ENCODE measurements at places on chromosomes 5 and 9.

DNA sequence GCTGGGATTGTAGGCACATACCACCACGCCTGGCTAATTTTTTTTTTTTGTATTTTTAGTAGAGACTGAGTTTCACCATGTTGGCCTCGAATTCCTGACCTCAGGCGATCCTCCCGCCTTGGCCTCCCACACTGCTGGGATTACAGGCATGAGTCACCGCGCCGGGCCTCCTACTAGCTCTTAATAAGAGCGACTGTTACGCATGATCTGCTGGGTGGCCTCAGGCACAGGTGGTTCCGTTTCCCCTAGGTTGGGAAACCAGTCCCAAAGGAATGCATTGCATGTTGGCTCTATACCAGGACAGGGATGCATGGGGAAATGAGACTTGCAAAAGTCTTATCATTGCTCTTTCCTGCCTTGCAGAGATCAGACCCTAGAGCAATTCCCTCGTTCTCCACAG lies 184.7 kb upstream of the PPP1R26 start:
- peak; percentile 49 for DNase-seq

DNA sequence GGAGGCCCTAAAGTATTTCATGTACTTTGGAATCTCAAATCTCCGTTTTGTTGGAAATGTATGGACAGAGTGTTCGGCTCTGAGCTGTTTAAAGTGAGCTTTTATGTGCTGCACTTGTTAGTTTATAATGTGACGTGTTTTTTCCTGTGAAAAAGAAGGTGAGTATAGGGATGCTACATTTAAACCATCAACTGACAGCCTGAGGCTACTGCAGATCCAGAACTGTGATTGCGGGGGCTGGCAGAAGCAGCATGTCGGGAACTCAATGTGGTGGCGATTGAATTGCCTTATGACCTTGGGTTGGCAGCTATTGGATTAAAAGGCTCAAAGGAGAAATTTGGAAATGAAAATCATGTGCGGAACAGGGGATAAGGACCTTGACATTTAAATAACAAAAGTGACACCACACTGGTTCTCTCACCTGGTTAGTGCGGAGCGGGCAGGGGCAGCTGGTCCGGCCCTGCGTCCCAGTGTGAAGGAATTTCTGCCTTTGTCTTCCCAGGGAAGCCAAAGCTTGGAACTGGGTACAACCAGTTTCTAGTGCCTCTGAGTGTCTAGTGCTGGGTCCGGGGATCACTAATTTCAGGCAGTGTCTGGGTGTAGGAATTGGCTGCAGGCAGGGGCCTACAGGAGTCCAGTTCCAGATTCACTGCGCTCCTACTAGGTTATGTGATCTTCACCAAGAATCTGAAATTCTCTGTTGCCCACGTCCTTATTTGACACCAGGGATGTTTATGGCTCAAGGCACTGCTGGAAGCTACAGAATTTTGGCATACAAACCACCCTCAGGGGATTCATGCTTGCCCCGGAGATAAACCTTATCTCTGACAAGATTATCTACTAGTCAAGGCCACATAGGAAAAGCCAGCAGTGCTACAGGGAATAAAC lies 120.7 kb upstream of the ERCC6L2 start:
- DNase-seq, result no peak

DNA sequence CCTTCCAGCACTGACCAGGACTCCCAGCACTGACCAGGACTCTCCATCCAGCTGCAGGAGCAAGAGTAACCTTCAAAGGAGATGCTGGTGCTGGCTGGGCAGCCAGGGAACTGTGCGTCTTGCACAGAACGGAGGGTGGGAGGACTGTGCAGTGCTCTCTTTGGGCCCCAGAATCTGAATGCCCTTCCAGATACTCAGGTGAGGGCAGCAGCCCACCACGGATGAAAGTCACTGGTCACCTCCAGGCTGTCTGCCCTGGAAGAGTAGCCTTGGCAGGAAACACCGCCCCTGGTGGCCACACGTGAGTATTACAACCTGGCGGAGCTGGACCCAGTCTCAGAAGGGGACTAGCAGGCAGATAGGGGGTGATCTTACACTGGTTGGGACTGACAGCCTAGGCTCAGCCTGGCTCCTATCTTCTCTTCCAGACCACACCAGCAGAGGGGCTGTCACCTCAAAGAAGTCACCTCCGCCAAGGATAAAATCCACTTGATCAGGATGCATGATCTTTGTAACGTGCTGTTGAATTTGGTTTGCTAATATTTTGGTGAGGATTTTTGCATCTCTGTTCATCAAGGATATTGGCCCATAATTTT lies 4.8 kb upstream of the SARDH start:
- peak; percentile 63 for DNase-seq

GRCh38 chr5:75006865-75007822 lies 45.2 kb downstream of the GCNT4 start:
- no peak for DNase-seq

DNA sequence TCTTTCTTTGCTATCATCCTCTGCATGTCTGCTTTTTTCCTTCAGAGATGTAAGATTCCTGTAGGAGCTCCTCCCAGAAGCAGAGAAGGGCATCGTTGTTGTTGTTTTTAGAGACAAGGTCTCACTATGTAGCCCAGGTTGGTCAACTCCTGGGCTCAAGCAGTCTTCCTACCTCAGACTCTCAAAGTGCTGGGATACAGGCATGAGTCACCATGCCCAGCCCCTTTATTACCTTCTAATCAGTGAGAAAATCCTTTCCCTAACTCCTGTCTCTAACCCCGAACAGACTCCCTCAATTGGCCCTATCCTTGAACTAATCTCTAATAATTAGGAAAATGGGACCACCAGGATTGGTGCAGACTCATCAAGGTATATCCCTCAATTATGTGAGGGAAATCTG lies 64.4 kb downstream of the GALNT10 start:
- DNase-seq, result no peak

DNA sequence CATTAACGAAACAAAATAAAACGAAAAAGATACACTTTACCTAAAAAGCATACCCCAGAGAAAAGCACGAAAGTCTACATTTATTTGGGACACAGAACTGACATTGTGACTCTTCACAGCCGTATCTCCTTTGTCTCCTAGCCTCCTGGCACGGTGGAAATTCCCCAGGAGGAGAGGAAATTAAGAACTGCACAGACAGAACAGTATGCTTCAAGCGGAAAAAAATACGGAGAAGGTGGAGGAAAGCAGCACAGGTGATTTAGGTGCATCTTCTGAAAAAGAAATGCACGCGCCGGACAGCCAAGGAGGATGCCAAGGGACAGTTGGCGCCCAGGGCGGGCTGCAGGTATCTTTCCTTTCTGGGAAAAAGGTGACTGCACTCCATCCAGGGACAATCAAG lies 32.0 kb downstream of the DDX31 start:
- DNase-seq, result no peak

DNA sequence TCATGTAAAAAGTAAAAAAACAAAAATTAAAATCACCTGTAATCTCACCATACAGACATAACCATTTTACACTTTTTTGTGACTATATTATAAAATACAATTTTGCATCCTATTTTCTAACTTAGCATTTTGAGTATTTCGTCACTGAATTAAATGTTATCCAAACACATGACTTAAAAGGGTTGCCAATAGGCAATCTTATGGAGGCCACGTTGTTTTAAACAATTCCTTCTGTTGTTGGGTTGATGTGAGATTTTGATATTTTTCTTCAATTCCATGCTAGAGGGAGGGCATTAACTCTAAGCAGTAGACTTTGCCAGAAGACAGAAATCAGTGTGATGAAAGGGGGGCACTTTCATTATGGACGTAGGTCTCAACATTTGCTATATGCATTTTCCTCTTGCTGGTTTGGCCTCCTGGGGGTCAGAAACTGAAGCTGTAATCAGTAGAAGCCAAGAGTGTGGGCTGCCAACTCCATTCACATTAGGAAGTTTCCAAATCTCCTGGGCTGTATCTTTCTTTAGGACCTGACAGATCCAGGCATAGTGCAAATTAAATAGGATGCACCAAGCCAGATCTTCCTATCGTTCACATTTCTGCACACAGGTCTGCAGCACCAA lies 614.2 kb upstream of the CLINT1 start:
- DNase-seq, result no peak

DNA sequence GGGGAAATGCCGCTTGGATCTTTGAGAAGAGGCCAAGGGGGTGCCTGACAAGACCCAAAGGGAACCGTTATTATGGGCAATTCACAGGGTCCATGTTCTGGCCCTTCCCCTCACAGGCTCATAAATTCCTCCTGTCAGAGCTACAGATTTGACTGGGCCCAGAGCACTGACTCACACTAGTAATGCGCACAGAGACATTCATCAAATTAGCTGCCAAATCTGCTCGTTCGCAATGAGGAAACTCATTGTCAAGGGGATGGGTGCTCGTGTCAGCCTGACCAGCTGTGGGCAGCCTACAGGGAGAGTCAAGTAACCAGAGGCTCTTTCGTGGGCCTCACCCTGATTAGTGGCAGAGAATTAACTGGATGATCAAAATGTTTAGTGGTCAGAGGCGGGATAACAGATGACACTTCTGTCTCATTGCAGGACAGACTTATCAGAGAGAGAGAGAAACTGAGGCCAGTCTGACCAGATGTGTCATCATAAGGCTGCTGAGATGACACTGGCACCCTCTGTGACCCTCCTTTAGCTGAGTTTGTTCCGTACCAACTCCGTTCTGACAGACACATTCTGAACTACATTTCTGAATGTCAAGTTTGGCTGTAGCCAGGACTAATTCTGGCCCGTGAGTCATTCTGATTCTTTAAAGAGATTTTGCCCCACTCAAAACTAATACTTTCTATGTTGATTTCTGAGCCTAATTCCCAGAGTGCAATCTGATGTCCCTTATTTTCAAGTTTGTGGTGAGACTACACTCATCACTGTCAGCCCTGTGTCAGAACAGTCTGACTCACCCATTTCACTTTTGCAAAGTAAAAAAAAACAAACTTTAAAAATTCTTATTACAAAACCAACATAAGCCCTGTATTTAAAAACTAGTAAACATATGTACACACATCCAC lies 377.1 kb downstream of the ACTL7B start:
- peak; percentile 94 for DNase-seq

DNA sequence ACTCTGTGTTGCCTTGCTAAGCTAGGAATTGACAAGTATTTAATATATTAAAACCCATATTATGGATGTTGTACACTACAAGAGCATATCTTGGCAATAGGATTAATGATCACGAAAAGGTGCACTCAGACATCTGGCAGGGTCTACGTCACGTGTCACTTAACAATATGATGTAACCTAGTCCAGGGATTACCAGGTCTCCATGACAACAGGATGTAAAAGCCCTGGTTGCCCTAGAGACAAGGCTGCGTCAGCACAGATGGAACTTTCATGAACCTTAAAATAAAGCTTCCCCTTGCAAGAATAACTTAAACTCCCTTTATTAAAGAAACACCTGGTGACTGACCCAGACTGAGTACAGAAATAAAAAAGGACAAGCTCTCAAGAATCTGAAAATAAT lies 717.8 kb downstream of the CDH18 start:
- DNase-seq, result peak; percentile 8

GRCh38 chr5:154568589-154568988 lies 90.6 kb upstream of the HAND1 start:
- no peak for DNase-seq

- DNase-seq, result no peak
Measured at GRCh38 chr9:131651160-131651559, 88.7 kb downstream of the RAPGEF1 start.

DNA sequence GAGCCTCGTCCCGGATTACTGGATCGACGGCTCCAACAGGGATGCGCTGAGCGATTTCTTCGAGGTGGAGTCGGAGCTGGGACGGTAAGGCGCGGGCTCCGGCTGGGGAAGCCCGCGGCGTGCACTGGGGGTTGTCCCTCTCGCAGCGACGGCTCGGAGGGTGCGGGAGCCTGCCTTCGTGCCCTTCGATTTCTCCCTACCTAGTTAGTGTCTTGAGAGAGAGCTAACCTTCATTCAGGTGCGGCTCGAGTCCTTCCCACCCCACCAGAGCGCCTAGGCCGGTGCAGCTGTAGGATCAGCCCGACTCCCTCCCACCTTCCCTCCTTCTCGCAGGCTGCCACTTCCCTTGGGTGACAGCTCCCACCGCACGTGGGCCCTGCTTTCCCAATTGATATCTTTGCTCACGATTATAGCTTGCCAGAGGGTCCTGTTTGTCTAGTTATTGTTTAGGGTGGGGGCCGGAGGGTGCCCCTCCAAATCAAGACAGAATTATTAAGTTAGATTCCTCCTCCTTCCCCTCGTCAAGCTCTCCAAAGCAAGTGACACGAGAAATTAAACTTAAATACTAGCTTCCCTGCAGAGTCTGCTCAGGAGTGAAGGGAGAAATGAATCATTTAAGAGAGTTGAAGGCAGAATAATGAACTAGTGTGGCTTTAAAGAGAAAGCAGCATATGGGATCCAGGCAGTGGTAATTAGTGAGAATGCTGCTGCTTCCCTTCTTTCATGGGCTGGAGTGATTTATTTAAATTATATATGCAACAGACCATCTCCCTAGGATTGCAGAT lies 569 bp downstream of the CAMK4 start:
- DNase-seq, result no peak

DNA sequence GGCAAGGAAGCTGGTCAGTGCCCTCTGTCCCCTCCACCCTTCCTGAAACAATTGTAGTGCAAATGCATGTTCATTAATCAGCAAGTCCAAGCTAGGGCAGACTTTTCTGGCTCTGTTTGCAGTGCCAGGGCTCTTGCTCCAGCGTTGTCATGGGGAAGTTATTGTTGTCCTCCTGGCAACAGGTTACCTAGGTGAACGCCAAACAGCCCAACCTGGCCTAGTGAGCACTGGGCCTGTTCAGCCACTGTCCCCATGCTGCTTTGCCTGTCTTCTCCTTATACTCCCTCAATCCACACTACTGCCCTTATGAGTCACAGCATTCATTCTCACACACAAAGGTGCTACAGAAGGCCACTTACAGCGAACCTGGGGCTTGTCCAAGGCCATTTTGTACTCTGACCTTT lies 34.5 kb upstream of the GLIS3 start:
- peak; percentile 95 for DNase-seq

DNA sequence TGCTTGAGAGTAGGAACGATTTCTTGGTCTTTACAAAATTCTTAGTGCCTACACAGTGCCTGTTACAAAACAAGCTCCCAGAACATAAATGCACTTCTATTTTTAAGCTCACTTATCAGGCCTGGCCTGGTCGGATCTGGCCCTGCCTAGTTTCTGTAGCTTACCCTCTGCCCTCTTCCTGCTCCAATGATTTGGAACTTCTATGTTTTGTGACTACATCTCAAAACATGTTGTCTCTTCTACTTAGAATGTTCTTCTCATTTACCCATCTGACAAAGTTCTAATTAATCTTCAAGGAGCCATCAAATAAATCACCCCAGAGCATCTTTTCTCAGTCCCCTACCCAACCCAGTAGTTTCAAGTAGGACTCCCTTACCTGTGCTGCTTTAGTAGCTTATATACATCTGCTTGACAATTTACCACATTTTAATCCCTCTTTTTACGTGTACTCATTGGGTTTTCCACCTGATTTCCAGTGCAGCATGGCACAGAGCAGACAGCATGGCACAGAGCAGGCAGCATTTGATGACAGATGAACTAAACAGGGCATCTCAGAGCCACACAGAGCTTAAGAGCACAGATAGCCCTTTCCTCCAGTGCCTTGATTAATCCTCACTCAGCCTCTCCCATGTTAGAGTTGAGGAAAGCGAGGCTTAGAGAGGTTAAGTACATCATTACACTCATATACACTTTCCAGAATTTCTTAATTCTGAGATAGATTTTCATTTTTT lies 171.9 kb downstream of the MAPKAP1 start:
- DNase-seq, result no peak
